Neural cell (in vitro differentiated cells): ENCODE measurements at places on chromosomes 11 and 22. TPM values are rescaled to one million over a fixed set of nuclear protein-coding genes. Genes with fewer than 3 reads are reported as not detected.

The TUB gene
- 125 and 130 TPM in 2 replicates for polyA plus RNA-seq

The SCN3B gene
- 42.1 and 46.3 TPM in 2 replicates for polyA plus RNA-seq

The KCTD14 gene
- 0.32 and 2.0 TPM in 2 replicates for polyA plus RNA-seq

The MMP13 gene
- 0.26 TPM in 1 of 2 replicates, not detected in the other for polyA plus RNA-seq

The ARHGEF12 gene
- 93.4 and 95.9 TPM in 2 replicates for polyA plus RNA-seq
